Stimulated activated CD4-positive, alpha-beta T cell treated with anti-CD3 and anti-CD28 coated beads, TNF-alpha, amount 100 ng/mL, for 1 hour (primary cell): ENCODE measurements at places on chromosomes 2 and 18.

DNA sequence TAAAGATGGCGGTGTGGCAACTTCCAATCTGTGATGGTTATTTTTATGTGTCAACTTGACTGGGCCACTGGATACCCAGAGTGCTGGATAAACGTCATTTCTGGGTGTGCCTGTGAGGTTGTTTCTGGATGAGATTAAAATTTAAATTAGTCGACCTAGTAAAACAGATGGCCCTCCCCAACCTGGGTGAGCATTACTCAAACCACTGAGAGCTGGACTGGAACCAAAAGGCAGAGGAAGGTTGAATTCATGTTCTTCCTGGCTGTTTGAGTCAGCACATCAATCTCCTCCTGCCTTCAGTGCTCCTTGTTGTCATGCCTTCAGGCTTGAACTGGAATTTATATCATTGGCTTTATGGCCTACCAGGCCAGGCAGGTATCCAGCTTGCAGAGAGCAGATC lies 190.8 kb upstream of the RGPD4 start:
- no peak for DNase-seq

DNA sequence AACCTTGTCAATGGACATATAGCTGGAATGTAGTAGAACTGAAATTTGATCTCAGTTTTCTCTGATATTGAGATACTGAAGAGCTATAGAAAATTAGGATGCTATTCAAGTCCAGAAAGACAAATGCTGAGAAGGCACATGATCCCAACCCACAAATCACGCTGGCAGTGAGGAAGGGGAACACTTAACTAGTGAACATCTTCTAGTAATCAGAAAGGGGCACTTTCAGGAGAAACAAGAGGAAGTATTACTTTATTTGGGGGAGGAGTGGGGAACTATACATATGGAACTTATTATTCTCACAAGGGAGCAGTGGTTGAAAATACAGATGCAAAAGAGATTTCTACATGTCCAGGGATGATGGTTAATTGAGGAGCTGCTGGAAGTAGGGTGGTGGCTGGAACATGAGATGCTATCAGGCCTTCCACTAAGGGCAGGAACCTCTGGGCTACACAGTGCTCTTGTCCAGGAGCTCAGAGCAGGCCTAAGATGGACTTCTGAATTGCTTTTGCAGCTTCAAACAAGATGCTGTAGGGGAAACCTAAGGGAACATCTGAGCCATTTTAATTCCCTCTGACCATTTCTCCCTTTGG lies 79.3 kb downstream of the TGFA start:
- no peak for DNase-seq

- DNase-seq: no peak
These were observed 24.7 kb downstream of the IL1B start for GRCh38 chr2:112811841-112812306.

DNA sequence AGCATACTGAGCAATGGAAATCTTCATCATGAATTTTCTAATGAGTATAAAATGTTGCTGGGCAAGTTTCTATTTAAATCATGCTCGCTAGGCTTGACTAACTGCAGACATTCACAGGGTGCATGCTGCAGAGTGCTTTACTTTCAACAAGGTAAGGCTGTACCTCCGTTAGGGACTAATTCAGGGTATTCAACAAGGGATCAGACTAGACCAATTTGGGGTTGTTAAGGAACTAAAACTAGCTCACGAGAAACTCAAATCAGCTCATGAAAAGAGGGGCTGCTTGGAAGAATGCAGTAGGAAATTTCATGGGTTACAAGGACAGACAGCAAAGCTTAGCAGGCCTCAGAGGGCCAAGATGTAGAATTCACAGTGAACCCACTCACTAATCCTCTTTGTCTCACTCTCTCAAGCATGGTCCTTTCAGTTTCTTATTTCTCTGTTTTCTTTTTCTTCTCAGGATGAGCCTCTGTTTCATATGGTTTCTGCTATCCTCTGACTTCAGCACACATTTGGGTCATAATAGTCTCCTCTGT lies 2.2 kb downstream of the MYO3B start:
- DNase-seq: no peak

DNA sequence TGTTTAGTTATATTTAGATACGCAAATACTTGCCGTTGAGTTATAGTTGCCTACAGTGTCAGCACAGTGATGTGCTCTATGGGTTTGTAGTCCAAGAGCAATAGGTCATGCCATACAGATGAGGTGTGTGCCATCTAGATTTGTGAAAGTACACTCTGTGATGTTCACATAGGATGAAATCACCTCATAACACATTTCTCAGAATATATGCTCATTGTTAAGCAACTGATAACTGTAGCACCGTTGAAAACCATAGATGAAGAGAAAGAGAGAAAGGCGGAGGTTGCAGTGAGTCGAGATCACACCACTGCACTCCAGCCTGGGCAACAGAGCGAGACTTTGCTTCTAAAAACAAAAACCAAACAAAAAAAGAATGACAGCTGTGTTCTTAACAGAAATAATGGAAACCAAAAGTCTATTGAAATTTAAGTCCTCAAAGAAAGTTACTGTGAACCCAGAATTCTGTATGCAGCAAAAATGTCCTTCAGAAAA lies 9.5 kb downstream of the DGKD start:
- no peak for DNase-seq
